ENCODE measurements at places on chromosomes 16 and 17.
A peak's percentile ranks its signal among the peaks of the same experiment; 100 is the strongest.

- DNase-seq: no peak
Observed at GRCh38 chr17:11979795-11980194, 17.5 kb downstream of the ZNF18 start.

- DNase-seq: no peak
Observed at GRCh38 chr16:83626204-83626603, 181.6 kb upstream of the HSBP1 start.

GRCh38 chr16:59913666-59914065 lies 1179.5 kb upstream of the GOT2 start:
- DNase-seq: no peak

- no peak for DNase-seq
Observed at GRCh38 chr17:38425031-38425430, 3.2 kb upstream of the ARHGAP23 start.

GRCh38 chr17:70320673-70321345 lies 151.5 kb downstream of the KCNJ2 start:
- DNase-seq: no peak

- DNase-seq: peak; percentile 86
Observed at GRCh38 chr17:64202683-64203344, 60.2 kb downstream of the TEX2 start.

DNA sequence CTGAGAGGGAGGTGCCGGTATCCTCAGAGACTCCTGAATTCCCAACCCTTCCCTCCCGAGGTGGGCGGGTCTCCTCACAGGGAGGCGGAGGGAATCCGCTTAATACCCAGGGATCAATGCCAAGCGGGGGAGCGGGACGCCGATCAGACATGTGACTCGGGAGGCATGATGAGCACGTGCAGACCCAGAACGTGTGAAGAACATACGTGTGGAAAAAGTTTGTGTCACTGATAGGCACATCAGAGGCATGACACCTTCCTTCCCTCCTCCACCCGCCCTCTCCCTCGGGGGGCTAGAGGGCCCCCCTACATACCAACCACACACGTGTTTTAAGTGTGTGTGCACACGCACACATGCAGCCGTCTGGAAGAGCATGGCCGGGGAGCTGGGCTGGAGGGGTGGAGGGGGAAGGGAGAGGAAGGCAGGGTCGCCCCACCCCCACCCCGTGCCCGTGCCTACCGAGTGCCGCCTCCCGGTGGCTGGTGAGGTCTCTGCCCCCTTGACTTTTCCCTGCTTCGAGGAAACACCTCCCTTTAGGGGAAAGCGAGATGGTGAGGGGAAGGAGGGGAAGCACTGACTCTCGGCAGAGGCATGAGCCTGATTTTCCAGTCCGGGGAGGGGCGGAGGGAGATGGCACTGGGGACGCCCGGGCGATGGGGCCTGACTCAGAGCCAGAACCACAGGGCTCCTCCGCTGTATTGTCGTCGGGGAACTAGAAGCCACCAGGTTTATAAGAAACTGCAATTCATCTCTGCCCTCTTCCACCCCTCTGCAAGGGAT lies 12.1 kb upstream of the TBX21 start:
- peak; percentile 91 for DNase-seq

DNA sequence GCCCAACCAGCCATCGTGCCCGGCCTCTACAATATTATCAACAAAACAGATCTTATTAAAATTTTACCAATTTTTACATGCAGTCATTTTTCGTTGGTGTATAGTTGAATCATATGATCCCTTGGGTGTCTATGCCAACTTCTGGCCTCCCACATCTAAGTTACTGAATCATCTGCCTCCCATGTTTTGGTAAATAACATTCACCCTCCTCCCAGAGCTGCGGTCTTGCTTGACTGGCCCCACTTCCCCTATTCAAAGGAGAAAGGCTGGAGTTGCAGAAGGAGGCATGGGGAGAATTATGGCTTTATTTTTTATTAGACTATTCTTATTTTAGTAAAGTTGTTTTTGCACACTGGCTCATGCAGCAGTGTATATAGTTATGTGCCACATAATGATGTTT lies 18.5 kb upstream of the CCL23 start:
- no peak for DNase-seq

- DNase-seq: no peak
Observed at GRCh38 chr17:2198927-2199326, 104.7 kb downstream of the SMG6 start.

GRCh38 chr17:35254107-35254773 lies 11.4 kb downstream of the SLFN5 start:
- DNase-seq: peak; percentile 55

GRCh38 chr17:28550858-28551257 lies 1.6 kb downstream of the UNC119 start:
- no peak for DNase-seq

DNA sequence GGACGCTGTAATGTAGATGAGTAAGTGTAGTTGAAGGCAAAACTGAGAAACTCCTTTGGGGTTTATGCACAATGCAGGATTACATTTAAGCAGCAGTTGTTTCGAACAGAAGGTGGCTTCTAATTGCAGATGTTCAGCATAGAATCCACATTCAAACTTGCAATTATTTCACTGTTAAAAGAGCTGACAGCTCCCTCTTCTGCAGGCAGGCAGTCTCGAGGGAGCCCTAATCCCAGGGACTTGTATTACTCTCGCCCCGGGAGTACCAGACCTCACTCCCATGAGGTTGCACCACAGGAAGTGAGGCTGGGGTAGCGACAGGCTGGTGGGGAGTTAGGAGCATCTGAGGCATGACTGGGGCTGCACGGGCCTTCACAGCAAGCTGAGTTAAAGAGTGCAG lies 484.3 kb upstream of the EEF2KMT start:
- DNase-seq: no peak

- peak; percentile 53 for DNase-seq
Observed at GRCh38 chr16:57540387-57540786, 2.1 kb upstream of the ADGRG5 start.

DNA sequence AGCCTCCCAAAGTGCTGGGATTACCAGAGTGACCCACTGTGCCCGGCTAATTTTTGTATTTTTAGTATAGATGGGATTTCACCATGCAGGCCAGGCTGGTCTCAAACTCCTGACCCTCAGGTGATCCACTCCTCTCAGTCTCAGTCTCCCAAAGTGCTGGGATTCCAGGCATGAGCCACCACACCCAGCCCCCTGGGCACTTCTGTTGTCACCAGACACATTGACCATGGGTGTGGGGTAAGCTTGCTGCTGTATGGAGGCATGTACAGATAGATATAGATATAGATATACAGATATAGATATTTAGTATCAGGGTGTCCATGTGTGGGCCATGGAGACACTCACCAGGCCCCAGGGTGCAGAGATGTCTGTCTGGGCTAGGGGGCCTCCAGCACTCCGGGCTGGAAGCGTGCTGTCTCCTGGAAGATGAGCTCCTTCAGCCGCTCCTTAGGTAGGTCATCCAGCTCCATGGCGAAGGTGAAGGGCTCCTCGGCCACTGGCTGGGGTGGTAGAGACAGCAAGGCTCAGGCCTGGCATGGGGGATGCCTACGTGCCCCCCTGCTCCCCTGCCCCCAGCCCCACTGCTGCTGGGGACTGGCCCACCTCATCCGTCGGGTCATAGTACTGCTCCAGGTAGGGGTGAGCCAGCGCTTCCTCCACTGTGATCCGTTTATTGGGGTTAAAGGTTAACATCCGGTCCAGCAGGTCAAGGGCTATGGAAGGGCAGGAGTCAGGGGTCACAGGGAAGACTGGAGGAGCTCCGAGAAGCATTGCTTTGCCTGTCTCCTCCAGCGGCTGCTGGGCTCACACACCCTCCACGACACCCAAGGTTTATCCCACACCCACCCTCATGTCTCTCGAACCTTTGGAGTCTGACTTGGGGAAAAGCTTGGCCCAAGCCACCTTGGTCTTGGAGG lies 3.2 kb upstream of the GDPD3 start:
- DNase-seq: no peak

DNA sequence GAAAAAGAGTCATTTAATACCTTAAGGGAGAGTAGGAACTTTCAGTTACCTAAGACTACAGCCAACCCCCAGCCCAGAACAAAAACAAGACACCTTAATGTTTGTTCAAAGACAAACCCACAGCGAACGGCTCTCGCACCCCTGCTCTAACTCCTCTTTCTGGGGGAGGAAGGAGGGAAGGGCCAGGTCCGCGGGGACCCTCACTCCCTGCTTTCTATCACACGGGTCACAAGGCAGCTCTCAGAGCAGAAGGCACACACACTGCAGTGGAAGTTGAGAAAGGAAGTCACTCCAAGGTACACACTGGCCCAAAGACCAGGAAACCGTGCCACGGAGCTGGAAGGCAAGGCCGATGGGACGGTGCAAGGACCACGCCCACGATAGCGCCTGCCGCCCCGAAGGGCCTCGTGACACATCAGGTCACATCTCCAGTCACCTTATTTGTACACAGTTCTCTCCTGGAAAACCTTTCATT lies 10.0 kb downstream of the LITAFD start:
- no peak for DNase-seq

DNA sequence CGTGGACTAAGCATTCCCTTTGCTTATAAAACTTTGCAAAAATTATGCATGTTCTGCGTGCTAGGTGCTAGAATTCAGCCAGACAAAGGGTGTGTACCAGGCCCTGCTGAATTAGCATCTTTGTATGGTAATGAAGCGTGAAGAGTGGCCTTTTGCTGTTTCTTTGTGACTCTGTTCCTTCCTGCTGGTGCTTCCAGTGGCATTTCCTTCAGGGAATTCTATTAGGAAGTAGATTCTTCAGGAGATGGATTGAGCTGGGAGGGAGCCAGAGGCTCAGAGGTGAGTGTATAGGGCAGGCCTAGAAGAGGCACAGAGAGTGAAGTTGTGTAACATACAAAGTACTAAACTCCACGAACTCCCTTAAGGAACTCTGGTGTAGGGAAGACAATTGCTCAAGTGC lies 73.9 kb upstream of the ASIC2 start:
- DNase-seq: no peak

- DNase-seq: no peak
Observed at GRCh38 chr17:68248199-68248825, 469 bp downstream of the AMZ2 start.

Measured in islet precursor cell (in vitro differentiated cells).